Inflammatory macrophage treated with lipopolysaccharide for 4 hours (primary cell): ENCODE measurements at places on chromosomes 11 and 22.

- DNase-seq, result no peak
Observed at GRCh38 chr22:31393893-31394292, 5.5 kb upstream of the DRG1 start.

GRCh38 chr11:110807801-110808200, 95.6 kb upstream of the ARHGAP20 start:
- DNase-seq, result no peak

DNA sequence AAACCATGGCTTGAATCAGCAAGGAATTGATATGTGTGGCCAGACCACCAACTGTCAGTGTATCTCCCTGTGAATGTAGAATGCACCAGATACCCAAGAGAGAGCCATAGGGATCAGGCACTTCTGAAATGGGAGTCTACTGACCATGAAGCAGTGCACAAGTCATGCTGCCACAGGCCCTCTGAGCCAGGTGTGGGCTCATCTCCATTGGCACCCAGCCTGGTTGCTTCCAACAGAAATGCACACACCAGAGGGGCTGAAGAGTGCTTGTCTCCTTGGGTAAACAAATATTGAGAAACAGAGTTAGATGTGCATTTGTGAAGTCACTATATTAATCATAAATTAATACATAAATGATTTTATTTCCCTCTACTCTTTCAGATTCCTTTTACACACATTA, 28.4 kb upstream of the PANX1 start:
- DNase-seq, result no peak

GRCh38 chr11:65911682-65912568, 6.9 kb downstream of the C11orf68 start:
- DNase-seq, result peak; percentile 37

GRCh38 chr11:135001581-135001980, 589.5 kb upstream of the B3GAT1 start:
- no peak for DNase-seq
